ENCODE measurements at places on chromosomes 12 and 14.

DNA sequence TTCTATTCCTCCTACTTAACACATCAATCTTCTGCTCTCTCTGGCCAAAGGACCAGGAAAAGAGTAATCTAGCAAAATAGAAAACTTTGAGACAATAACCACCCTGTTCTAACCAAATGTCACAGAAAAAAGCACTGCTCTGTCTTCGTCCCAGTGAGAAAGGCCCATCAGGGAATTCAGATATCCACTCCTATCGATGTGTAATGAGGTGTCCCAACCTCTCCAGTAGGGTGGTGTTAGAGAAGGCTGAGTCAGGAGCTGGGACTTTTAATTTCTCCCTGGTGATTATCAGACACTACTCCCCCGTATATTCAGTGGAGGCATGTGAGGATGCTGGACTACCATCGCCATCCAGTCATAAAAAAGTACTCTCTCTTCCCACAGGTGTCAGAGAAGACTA lies 130.3 kb downstream of the TMTC3 start:
- H3K27ac ChIP-seq = no peak overlapping the region
- no peak overlapping the region for H3K4me3 ChIP-seq
- peaks cover 4% of the 10 kb centered on the region for H3K27me3 ChIP-seq
- H3K36me3 ChIP-seq = no peaks in the 10 kb centered on the region
- no peaks in the 10 kb centered on the region for H3K4me1 ChIP-seq

- peaks cover 20% of the 10 kb centered on the region for H3K27me3 ChIP-seq
- H3K36me3 ChIP-seq = no peaks in the 10 kb centered on the region
- no peak overlapping the region for H3K4me3 ChIP-seq
Observed at GRCh38 chr12:115257791-115258190, 573.8 kb upstream of the TBX3 start.

GRCh38 chr14:105993814-105994213 lies 467.4 kb downstream of the TMEM121 start:
- no peaks in the 10 kb centered on the region for H3K36me3 ChIP-seq
- H3K4me1 ChIP-seq = no peaks in the 10 kb centered on the region
- H3K4me3 ChIP-seq = no peak overlapping the region
- no peak overlapping the region for H3K27ac ChIP-seq
- peaks cover 2% of the 10 kb centered on the region for H3K27me3 ChIP-seq

- peaks cover 26% of the 10 kb centered on the region for H3K4me1 ChIP-seq
- no peak for DNase-seq
- peak overlapping the region; percentile 25 for H3K27ac ChIP-seq
Observed at GRCh38 chr14:50222055-50222613, 9.2 kb downstream of the SOS2 start.

- no peak overlapping the region for H3K4me3 ChIP-seq
- no peak for DNase-seq
- H3K27me3 ChIP-seq = no peaks in the 10 kb centered on the region
Observed at GRCh38 chr14:80223696-80224465, 12.6 kb upstream of the DIO2 start.

GRCh38 chr14:93126111-93126510 lies 10.4 kb upstream of the ITPK1 start:
- no peak overlapping the region for H3K4me3 ChIP-seq
- H3K27ac ChIP-seq = no peak overlapping the region
- H3K4me1 ChIP-seq = no peaks in the 10 kb centered on the region
- DNase-seq = no peak

GRCh38 chr12:4274396-4275015 lies 944 bp downstream of the CCND2 start:
- peak overlapping the region; percentile 98 for H3K4me3 ChIP-seq
- H3K36me3 ChIP-seq = peaks cover 41% of the 10 kb centered on the region
- peaks cover 52% of the 10 kb centered on the region for H3K4me1 ChIP-seq
- peak; percentile 30 for DNase-seq
- H3K27me3 ChIP-seq = peaks cover 3% of the 10 kb centered on the region

DNA sequence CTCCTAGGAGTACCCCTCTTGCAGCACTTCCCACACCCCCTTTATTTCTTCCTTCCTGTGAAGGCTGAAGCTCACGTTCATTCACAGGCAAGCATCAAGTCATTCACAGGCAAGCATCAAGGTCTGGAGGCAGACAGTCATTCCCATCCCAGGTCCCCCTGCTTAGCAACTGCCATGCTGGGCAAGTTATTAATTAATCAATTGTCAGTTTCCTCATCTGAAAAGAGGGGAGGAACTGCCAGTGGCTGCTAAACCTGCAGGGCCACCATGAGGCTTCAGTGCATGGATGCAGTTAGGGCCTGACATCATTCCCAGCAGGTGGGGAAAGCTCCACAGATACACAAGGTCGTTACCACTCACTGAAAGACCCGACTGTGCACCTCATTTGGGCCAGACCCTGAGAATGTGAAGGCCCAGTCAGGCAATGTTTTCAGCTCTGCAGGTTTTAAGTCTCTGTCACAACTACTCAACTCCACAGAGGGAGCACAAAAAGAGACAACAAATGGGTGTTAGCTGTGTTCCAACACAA lies 85.0 kb upstream of the GPR68 start:
- H3K27me3 ChIP-seq = peaks cover 10% of the 10 kb centered on the region
- H3K4me3 ChIP-seq = no peak overlapping the region
- no peak overlapping the region for H3K27ac ChIP-seq
- peaks cover 91% of the 10 kb centered on the region for H3K4me1 ChIP-seq
- H3K36me3 ChIP-seq = peaks cover 18% of the 10 kb centered on the region

- H3K27ac ChIP-seq = peak overlapping the region; percentile 94
- no peaks in the 10 kb centered on the region for H3K27me3 ChIP-seq
- peaks cover 30% of the 10 kb centered on the region for H3K4me1 ChIP-seq
- H3K4me3 ChIP-seq = no peak overlapping the region
- DNase-seq = no peak
- H3K36me3 ChIP-seq = peaks cover 11% of the 10 kb centered on the region
Observed at GRCh38 chr14:60758885-60759284, 24.3 kb downstream of the MNAT1 start.

DNA sequence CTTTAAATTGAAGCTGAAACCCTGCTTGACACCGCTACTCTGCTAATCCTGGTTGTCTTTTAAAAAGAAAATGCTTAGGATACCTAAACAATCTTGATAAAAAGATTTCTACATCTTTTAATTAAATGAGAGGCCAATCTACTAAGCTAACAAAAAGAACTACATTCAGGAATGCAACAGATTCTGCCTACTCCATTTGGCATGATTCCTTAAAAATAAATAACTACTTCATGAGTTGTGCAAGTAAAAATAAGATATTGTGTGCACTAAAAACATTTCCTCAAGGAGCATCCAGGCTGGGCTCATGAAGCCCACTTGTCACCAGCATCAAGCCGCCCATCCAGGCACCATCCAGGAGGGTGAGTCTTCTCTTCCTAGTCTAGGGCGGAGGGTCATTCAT lies 197.5 kb downstream of the PAX9 start:
- no peaks in the 10 kb centered on the region for H3K36me3 ChIP-seq
- H3K4me3 ChIP-seq = no peak overlapping the region
- peaks cover 43% of the 10 kb centered on the region for H3K4me1 ChIP-seq
- no peak overlapping the region for H3K27ac ChIP-seq

GRCh38 chr12:60279221-60279620 lies 683.4 kb downstream of the SLC16A7 start:
- DNase-seq = no peak
- H3K27me3 ChIP-seq = no peaks in the 10 kb centered on the region
- no peak overlapping the region for H3K4me3 ChIP-seq
- H3K27ac ChIP-seq = no peak overlapping the region
- no peaks in the 10 kb centered on the region for H3K36me3 ChIP-seq

DNA sequence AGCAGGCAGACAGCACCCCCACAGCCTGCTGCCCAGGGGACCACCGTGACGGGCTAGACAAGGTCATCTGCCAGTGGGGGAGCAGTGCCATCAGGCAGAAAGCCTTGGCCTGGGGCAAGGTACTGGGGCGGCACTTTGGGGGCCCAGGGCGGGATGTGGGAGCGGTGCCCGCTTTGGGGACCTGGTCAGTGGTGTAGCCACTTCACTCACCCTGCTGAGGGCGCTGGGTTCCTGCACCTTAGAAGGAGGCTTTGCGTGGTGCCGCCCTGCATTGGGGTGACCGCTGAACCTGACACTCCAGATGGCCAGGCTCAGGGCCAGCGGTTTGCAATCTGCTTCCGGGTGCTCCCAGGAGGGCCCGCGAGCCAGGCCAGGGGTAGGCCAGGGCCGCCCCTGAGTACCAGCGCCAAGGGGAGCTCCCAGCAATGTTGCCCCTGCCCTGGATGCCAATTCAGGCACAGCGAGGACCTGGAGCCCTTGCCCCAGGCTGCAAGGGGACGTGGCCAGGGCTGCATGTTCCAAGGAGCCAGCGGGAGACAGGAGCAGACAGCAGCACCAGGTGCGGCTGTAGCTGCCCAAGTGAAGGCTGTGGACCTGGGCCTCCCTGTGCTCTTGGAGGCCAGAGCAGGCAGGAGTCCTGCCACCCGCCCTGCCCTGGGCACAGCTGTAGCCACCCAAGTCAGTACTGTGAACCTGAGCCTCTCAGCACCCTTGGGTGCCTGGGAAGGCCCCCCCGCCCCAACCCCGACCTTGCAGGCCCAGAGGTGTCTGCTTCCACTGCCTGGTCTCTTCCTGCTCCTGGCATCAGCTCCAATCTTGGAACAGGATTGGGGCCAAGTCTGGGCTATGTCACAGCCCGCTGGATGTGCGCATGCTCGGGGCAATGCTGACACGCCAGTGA lies 550.7 kb downstream of the SLC6A15 start:
- no peaks in the 10 kb centered on the region for H3K36me3 ChIP-seq
- H3K27me3 ChIP-seq = no peaks in the 10 kb centered on the region
- H3K4me1 ChIP-seq = no peaks in the 10 kb centered on the region
- H3K27ac ChIP-seq = no peak overlapping the region

- H3K27ac ChIP-seq = no peak overlapping the region
- H3K27me3 ChIP-seq = peaks cover 16% of the 10 kb centered on the region
- no peak overlapping the region for H3K4me3 ChIP-seq
Observed at GRCh38 chr12:117402363-117402762, 40.9 kb upstream of the NOS1 start.

- H3K4me3 ChIP-seq = peak overlapping the region; percentile 50
- peaks cover 57% of the 10 kb centered on the region for H3K36me3 ChIP-seq
- peaks cover 74% of the 10 kb centered on the region for H3K4me1 ChIP-seq
- no peak for DNase-seq
- peak overlapping the region; percentile 95 for H3K27ac ChIP-seq
- peaks cover 3% of the 10 kb centered on the region for H3K27me3 ChIP-seq
Observed at GRCh38 chr12:121455766-121456420, 56.0 kb downstream of the RNF34 start.

DNA sequence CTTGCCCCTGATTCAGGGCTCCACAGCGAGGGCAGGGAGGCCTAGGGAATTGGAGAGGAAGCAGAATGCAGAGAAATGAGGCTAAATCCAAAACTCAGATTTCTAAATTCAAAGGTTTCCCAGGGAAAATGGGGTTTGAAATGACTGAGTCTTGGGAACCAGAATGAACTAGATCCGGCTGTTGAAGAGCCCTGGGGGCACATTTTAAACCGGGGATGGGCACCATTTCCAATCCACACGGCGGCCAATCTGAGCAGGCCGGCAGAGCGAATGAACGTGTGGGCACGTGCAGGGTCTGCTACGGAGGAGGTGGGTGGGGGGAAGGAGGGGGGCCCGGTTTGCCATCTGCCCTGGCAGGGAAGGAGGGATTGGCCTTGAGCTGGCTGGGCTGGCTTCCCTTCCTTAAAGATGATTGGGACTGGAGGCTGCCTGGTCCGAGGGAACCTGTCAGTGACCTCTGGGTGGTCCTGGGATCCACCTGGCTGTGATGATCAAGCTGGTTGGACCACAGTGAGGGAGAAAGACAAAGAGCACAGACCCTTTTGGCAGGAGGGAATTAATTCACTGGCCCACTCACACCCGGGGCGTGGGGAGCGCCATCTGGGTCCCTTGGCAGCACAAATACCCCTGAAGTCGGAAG lies 161.0 kb downstream of the RBM19 start:
- peaks cover 22% of the 10 kb centered on the region for H3K4me1 ChIP-seq
- no peak for DNase-seq
- H3K27me3 ChIP-seq = peaks cover 18% of the 10 kb centered on the region
- H3K27ac ChIP-seq = no peak overlapping the region
- peaks cover 22% of the 10 kb centered on the region for H3K36me3 ChIP-seq

GRCh38 chr14:22071006-22071405 lies 397.4 kb upstream of the OR4E1 start:
- no peak overlapping the region for H3K27ac ChIP-seq
- no peak overlapping the region for H3K4me3 ChIP-seq
- H3K27me3 ChIP-seq = peaks cover 21% of the 10 kb centered on the region
- peaks cover 7% of the 10 kb centered on the region for H3K4me1 ChIP-seq
- DNase-seq = no peak
- no peaks in the 10 kb centered on the region for H3K36me3 ChIP-seq

- no peaks in the 10 kb centered on the region for H3K4me1 ChIP-seq
- peaks cover 22% of the 10 kb centered on the region for H3K27me3 ChIP-seq
- no peaks in the 10 kb centered on the region for H3K36me3 ChIP-seq
- H3K4me3 ChIP-seq = no peak overlapping the region
- H3K27ac ChIP-seq = no peak overlapping the region
Observed at GRCh38 chr12:52660934-52661499, 9.0 kb upstream of the KRT2 start.

All from nephron progenitor cell (in vitro differentiated cells).